ENCODE measurements at places on chromosomes 5 and 9.
A peak's percentile ranks its signal among the peaks of the same experiment; 100 is the strongest.

DNA sequence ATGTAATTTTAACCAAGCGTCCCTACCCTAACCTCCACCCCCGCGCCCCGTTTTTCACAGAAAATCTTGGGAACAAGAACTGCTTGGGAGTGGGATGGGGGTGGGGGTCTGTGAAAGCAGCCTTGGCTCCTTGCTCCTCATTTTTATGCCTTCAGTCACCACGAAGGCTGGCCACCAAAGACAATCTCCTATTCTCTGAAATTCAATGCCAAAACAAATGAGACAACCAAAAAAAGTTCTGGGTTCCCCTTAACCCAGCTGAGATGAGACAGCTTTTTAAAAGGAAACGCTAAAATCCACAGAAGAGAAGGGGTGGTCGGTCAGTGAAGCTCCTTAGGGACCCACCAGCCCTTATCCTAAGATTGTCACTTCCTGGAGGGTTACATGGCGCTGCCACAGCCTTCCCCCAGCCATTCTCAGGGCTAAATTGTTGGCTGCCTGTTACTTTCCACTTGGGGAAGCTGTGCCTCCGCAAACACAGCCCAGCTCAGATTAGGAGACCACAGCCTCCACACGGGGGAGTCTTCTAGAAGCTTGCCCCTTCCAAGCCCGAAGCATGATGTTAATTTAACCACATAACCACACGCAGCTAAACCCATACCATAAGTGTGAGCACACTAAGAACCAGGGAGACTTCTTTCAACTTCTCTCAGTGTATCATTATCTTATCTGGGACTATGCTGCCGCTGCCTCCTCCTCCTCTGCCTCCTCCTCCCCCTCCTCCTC lies 136.3 kb downstream of the FOXD1 start:
- DNase-seq = peak; percentile 53

GRCh38 chr9:128033609-128034008 lies 33.5 kb downstream of the NAIF1 start:
- DNase-seq = no peak

DNA sequence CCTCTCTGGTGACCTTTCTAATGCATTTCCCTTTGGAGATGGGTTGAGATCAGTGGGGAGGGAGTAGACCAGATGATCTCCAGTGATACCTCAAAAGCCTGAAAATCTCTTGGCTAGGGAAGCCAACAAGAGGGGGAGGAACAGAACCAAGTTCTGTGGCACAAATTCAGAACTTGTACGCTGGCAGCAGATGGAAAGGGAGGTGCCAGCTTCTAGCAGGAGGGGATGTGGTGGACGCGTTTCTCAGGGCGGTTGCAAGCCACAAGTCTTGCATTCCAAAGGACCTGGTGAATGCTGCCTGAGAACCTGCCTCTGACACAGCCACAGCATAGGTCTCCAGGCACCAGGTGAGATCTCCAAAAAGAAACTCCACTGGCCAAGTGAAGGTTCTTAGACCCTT lies 13.4 kb downstream of the SLIT3 start:
- DNase-seq = no peak

DNA sequence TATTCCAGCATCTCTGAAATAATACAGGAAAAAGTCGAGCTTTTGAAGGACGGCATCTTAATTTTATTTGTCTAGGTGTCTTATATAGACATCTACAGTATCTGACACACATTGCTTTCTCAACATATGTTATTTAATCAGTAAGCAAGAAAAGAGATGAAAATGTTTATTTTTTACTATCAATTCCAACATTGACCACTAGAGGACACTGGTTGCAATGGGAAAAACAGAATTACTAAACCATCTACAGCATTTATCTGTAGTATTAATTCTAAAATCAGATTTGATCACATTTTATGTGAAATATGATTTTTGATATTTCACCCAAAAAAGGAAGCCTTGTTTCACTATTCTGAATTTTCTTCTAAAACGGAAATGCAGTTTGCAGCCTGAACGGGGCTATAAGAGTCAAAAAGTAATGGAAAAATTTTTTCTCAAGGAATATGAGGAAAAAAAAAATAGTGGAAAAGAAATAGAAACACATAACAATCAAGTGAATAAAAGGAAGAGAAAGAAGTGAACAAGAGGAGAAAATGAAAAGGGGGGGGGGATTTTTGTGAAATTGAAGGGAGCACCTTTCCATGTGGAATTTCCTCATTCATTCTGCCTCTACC lies 98.6 kb downstream of the OSTF1 start:
- no peak for DNase-seq

GRCh38 chr5:147446523-147446922 lies 63.3 kb downstream of the DPYSL3 start:
- DNase-seq = no peak

DNA sequence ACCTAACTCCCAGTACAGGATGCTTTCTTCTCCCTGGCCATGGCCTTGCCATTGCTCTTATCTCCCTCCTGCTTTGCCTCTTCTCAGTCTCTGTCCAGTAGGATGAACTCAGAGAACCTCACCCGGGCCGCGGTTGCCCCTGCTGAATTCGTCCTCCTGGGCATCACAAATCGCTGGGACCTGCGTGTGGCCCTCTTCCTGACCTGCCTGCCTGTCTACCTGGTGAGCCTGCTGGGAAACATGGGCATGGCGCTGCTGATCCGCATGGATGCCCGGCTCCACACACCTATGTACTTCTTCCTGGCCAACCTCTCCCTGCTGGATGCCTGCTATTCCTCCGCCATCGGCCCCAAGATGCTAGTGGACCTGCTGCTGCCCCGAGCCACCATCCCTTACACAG lies at the start of gene OR5C1:
Gene OR5C1, plus strand, starts transcription at position 103 of the 400 bp plus-strand sequence. Its CDS starts 0 bp downstream, at position 103.
- no peak for DNase-seq

GRCh38 chr5:40866844-40867243 lies 25.7 kb downstream of the CARD6 start:
- DNase-seq = no peak

DNA sequence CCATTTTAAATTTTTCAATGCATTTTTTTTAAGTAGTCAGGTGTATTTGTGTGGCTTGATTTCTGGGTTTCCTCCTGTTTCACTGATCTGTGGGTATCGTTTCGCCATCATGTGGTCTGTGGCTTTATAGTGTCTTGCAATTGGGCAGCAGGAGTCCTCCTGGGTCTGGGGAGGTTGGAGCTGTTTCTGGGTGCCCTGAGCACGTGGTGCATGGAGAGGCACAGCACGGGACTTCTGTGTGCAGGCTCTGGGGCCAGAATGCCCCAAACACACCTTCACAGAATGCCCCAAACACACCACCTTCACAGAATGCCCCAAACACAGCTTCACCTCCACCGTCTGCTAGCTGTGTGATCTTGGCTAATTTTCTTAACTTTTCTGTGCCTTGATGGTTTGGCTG lies 82.6 kb upstream of the COL5A1 start:
- DNase-seq = no peak

- no peak for DNase-seq
These were observed 631.9 kb downstream of the PSAT1 start for GRCh38 chr9:78928625-78929405.

DNA sequence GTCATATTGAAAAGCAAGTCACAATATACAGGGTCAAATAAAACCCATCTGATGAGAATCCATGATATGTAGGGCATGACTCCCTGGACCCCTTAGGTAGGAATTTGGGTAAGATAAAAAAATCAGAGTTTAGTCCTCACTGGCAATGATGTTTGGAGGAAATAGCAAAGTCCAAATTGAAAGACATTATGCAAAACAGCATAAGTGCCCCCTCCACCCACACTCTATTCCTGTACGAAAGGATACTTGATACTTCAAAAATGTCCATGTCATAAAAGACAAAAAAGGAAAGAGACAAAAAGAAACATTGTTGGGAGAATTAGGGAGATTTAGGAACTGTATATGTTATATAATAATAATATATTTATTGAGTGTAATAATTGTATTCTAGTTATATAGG lies 96.1 kb upstream of the RASGRF2 start:
- no peak for DNase-seq

DNA sequence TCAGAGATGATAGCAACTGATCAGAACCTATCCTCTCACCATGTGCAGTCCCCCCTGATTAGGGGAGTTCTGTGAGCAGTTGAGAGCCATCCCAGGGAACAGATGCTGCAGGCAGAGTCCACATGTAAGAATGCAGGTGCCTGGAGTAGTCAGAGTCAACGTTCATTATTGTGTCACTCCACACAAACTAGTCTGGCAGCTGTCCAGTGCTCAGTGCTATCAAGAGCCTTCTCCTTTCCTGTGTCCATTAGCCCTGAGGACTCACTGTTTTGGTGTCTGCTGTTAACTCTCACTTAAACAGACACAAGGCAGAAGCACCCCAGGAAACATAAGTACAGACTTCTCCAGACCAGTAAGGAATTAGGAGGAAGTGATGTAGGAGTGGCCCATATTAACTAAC lies 2.5 kb downstream of the SH3TC2 start:
- peak; percentile 33 for DNase-seq

DNA sequence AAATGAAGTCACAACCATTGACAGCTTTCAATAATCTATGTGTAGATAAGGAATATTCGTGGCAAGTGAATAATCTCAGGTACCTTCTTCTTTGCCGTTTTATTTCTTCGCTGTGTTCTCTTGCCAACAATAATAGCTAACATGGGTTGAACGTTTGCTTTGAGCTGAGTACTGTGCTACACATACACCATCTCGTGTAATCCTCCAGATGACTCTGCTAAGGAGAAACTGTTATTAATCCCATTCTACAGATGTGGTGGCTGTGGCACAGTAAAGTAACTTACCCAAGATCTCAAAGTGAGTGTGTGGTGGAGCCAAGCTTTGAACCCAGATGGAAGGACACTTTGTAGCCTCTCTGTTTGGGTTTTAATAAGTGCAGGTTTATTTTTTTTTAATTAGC lies 179.7 kb downstream of the C9orf152 start:
- no peak for DNase-seq

- DNase-seq = no peak
These were observed 308.1 kb upstream of the ADCY2 start for GRCh38 chr5:7087719-7088297.

DNA sequence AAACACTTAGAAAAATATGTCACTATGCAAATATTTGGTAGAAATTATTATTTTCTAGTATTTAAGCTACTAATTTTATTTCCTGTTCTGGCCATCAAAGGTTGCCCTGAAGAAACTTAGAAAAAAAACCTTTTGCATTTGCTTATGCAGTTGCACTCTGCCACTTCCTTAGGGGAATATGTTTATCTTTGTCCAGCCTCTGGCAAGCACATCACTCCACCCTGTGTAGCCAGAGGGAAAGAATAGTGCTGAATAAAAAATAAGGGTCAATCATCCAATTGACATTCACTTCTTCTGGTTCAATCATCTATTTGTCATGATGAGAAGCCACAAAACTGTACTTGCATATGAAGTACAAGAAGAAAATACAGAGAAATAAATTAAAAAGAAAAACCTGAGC lies 72.8 kb downstream of the CETN3 start:
- no peak for DNase-seq

GRCh38 chr5:17373814-17374556 lies 124.0 kb upstream of the TAF11L2 start:
- no peak for DNase-seq

GRCh38 chr9:72875221-72875620 lies 77.6 kb downstream of the ALDH1A1 start:
- DNase-seq = no peak

GRCh38 chr5:133316346-133317343 lies 264.8 kb downstream of the HSPA4 start:
- DNase-seq = no peak

GRCh38 chr9:70013598-70014196 lies 30.0 kb upstream of the MAMDC2 start:
- DNase-seq = no peak
